Activated CD4-positive, alpha-beta T cell treated with anti-CD3 and anti-CD28 coated beads, Interleukin-2, amount 50 U/mL, for 4 hours (primary cell): ENCODE measurements at places on chromosomes 16 and 17.

DNA sequence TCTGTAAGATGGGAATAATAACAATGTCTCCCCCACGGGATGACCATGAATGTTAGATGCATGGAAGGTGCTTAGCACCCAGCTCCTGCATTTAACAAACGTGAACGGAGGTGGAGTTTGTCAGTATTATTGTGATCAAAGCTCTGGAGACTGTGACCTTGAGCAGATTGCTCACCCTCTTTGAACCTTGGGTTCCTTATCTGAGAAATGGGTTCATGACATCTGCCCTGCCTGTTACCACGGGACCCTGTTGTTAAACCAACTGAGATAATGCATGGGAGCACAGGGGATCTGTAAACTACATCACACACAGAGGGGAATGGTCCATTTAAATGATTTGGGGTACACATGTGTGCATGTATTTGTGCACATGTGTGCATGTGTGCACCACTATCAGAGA lies 29.6 kb downstream of the MRM1 start:
- DNase-seq = no peak

GRCh38 chr17:79991924-79992648 lies 43.6 kb downstream of the TBC1D16 start:
- DNase-seq = no peak

DNA sequence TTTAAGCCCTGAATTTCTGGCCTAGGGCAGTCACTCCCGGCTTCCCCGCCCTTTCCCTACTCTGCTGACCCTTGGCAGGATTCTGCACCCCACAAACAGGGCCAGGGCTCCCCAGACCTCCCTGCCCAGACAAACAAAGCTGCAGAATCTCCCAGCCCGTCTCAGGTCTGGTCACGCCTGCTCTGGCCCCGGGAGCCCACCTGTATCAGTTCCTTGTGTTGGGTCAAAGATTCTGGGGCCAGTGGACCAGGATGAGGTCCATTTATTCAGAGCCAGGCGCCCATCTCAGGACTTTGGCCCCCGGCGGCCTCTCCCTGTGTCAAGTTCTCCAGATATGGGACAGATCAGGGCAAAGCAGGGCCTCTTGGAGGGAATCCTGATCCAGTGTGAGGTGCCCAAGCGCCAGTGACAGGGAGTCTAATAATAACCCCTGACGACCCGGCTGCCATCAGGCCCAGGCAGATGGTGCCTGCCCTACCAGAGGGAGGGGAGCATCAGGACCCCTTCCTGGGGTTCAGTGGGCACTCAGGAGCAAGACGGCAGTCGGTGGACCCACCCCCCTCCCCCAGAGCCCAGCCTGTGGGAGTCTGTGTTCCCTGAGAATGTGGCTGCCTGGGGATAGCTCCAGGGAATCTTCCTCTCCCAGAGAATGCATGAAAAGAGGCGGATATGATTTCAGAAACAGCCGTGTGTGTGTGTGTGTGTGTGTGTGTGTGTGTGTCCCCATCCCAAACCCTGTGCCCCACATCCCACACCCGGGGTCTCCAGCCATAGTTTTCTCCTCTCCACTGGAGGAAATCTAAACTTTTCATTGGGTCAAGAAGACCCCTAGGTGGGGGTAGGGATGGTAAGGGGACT lies 1.3 kb downstream of the TTYH2 start:
- no peak for DNase-seq

GRCh38 chr17:55420776-55421178 lies 858 bp downstream of the MMD start:
- DNase-seq = peak; percentile 27

DNA sequence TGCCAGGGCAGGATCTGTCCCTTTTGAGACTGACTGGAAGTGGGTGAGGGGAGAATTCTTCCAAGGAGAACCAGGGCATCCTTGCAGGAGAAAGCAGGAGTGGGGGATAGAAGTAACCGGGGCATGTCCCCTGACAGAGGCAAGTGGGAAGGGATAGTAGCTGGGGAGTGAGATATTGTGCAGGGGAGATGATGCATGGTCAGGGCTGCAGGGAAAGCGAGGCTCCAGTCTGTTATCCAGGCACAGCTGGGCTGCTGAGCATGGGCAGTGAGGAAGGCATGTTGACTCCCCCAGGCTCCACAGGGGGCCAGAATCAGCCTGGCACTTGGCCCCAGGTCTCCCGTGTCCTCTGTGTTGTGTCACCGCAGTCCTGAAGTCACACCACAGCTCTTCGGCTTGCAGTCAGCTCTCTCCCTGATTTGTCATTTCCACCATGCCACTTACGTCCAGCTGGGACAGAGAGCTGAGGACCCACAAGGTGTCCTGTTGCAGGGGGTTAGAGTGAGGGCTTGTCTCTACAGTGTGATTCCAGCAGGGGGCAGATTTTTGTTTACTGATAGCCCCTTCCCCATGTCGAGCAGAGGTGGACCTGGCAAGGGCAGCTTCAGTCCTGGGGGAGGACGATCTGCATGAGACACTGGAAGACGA lies 40.9 kb downstream of the B9D1 start:
- DNase-seq = no peak

GRCh38 chr16:1323296-1324239 lies 9.9 kb upstream of the BAIAP3 start:
- DNase-seq = no peak

GRCh38 chr16:18839555-18839954 lies 38.2 kb upstream of the ARL6IP1 start:
- DNase-seq = no peak

DNA sequence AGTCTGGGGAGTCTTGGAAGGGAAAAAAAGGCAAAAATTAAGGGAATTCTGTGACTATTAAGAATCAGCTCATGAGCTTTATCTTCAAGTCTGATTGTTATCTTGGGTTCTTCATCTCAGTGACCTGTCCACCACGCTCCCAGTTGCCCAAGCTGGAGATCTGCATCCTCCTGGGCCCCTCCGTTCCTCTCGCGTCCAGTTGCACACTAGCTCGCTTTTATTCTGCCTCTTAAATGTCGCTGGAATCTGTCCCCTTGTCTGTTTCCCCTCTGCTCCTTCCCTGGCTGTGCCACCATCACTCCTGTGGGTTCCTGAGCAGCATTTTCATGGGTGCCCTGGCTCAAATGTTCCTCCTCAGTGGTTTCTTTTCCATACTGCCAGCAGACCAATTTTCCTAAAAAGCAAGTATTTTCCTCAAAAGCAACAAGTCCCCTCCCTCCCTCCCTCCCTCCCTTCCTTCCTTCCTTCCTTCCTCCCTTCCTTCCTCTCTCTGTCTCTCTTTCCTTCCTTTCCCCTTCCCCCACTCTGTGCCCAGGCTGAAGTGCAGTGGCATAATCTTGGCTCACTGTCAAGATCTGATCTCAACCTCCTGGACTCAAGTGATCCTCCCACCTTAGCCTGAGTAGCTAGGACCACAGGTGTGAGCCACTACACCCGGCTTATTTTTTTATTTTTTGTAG lies 1.4 kb downstream of the ENDOV start:
- no peak for DNase-seq

GRCh38 chr17:17523731-17524490 lies 27.7 kb upstream of the RASD1 start:
- no peak for DNase-seq
